Chondrocyte (in vitro differentiated cells): ENCODE measurements at places on chromosomes 11 and 22. TPM values are rescaled to one million over a fixed set of nuclear protein-coding genes. Genes with fewer than 3 reads are reported as not detected.

SYT9 gene
- 0.07 to 0.15 TPM (median 0.10 TPM) in 3 replicates for total RNA-seq

DNA sequence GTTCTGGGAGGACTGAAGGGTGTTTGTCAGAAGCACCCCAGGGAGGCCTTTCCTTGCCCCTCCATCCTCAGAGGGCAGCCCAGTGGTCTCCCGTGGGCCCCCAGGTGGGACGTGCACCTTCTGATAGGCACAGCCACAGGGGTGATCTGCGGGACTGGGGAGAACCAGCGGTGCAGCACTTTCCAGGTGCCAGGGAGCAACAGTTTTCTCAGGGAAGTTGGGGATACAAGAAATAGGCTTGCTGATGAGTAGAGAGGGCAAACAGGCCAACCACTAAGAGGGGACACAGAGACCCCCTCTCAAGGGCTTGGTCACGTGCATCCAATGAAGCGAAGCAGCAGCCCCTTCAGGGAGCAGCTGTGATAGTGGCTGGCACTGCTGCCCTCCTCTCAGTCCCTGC lies 107.1 kb upstream of the BID start:
- H3K27me3 ChIP-seq = no peaks in the 10 kb centered on the region
- peaks cover 25% of the 10 kb centered on the region for H3K36me3 ChIP-seq
- H3K27ac ChIP-seq = no peak overlapping the region
- no peak overlapping the region for H3K4me3 ChIP-seq

POTEH gene
- not detected in 3 replicates for total RNA-seq

GRCh38 chr22:44109416-44109815 lies 71.3 kb upstream of the PARVG start:
- H3K4me1 ChIP-seq = no peaks in the 10 kb centered on the region
- no peak overlapping the region for H3K27ac ChIP-seq
- no peaks in the 10 kb centered on the region for H3K27me3 ChIP-seq
- H3K36me3 ChIP-seq = peaks cover 2% of the 10 kb centered on the region
- no peak overlapping the region for H3K4me3 ChIP-seq

CHRM1 gene
- total RNA-seq = not detected in 3 replicates

DNA sequence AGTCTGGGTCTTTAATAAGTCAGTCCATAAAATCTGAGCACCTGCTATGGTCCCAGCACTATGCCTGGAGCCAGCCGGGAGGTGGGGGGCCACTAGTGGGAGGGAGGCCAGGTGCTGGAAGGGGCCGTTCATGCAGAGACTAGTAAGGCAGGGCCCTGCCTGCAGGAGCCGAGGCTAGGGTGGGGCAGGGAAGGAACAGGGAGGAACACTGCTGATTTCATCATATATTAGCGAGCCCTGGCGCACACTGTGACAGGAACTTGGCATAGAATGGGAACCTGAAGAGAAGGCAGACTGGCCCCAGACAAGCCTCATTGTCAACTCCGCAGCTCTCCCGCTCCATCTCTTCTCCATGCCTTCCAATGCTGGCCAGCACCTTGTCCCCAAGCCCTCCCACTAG lies 7.1 kb downstream of the VSIG10L2 start:
- H3K27me3 ChIP-seq = peaks cover 2% of the 10 kb centered on the region
- no peak overlapping the region for H3K4me3 ChIP-seq
- no peak for DNase-seq
- H3K4me1 ChIP-seq = peaks cover 9% of the 10 kb centered on the region
- H3K36me3 ChIP-seq = peaks cover 13% of the 10 kb centered on the region

DNA sequence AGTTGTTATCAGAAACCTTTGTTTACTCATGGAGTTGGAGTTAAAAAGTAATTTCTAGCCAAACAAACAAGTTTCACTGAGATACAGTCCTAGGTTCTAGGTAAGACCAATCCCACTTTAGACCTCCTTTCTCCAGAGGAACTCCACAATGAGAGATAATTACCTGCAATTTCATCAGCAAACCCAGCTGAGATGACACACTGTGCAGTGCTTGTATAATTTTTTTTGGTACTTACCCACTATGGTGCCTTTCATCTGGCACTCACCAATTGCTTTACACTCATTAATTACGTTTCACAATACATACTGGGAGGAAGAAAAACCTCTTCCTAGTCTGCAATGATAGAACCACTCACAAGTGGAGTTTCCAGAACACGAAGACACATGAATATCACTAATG lies 1.8 kb upstream of the MUC15 start:
- peaks cover 4% of the 10 kb centered on the region for H3K27me3 ChIP-seq
- DNase-seq = no peak
- H3K4me1 ChIP-seq = peaks cover 3% of the 10 kb centered on the region

PKDREJ gene
- 0.05 to 0.08 TPM (median 0.07 TPM) in 3 replicates for total RNA-seq
